ENCODE measurements at places on chromosomes 5 and 9.

DNA sequence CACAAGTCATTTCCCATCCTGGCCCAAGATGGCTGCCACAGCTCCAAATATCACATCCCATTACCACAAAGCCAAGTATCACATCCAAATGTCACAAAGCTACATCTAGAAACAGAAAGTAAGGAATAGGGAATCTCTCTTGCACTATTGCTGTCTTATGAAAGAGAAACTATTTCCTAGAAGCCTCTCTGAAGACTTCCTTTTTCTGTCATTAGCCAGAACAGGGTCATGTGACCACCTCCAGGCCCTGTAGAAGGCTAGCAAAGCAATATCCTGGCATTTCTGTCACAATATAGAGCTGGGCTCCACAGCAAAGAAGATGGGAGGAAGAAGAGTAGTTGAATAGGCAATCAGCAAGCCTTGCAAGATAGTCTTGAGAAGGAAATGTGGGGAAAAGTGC lies 99.2 kb downstream of the SH3TC2 start:
- peak; percentile 91 for DNase-seq

DNA sequence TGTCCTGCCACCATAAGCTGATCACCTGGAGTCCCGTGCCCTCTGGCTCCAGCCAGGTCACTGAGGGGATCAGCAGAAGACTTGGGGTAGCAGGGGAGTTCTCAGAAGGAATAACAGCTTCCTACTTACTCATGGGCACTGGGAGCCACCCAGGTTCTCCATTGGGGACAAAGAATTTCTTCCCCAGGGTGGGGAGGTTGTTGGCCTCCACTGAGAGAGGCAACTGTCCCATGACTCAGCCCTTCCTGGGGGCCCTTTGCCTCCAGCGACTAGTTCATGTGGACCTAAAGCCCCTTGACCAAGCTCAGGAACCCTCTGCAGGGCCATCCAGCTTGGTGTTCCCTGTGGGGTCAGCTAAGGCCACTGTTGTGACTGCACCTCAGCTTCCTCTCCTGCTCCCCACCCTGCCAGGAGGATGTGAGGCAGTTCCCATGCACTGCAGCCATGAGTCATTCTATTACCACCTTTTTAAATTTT lies 175.0 kb downstream of the AUH start:
- peak; percentile 62 for DNase-seq

DNA sequence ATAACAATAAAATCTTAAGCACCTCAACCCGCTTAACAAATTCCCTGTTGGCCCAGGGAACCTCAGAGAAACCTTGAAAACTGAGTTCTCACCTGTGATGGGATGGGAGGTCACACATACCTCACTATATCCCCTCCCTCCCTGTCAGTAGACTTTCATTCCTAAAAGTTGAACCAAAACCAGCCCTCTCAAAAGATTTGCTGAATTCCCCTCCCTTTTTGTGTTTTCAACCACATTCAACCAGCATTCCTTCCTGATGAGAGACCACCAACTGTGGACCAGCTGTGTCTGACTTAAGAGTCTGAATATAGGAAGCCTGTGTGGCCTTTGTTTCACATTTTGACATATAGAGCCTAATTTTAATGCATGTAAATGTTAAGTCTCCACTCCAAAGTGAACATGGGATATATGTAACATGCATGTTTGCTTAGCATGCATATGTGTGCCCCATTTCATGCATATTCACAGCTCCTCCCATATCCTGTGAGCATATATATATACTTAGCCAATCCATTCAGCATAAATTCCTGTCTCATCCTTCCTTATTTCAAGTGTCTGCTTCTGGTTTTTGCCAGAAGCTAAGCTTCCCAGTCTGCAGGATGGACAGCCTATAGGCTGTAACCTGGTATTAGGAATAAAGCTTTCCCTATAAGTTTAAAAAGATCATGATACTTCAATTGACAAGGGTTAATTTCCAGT lies 604.6 kb downstream of the PTPRD start:
- no peak for DNase-seq

- DNase-seq: no peak
These were observed 31.3 kb downstream of the MARCHF3 start for GRCh38 chr5:126998895-126999570.

- DNase-seq: peak; percentile 84
These were observed 601 bp downstream of the HINT1 start for GRCh38 chr5:131164191-131165118.

GRCh38 chr9:89440548-89440947 lies 57.4 kb downstream of the SEMA4D start:
- peak; percentile 92 for DNase-seq

DNA sequence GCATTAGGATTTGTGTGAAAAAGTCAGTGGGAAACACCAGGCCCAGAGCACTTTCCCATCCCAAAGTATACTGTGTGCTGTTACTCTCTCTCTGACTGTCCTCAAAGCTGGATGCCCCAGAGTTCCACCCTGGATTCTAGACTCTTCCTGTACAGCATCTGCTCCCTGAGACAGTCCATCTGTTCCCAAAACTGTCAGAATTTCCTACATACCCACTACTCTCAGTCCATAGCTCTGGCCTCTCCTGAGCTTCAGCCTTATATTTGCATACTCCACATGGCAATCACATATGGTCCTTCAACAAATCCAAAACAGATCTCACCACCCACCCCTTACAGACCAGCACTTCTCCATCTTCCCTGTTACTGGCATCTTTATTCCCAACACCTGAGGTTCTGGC lies 9.5 kb downstream of the ELP1 start:
- no peak for DNase-seq

GRCh38 chr5:173028811-173029327 lies 27.3 kb upstream of the CREBRF start:
- no peak for DNase-seq

DNA sequence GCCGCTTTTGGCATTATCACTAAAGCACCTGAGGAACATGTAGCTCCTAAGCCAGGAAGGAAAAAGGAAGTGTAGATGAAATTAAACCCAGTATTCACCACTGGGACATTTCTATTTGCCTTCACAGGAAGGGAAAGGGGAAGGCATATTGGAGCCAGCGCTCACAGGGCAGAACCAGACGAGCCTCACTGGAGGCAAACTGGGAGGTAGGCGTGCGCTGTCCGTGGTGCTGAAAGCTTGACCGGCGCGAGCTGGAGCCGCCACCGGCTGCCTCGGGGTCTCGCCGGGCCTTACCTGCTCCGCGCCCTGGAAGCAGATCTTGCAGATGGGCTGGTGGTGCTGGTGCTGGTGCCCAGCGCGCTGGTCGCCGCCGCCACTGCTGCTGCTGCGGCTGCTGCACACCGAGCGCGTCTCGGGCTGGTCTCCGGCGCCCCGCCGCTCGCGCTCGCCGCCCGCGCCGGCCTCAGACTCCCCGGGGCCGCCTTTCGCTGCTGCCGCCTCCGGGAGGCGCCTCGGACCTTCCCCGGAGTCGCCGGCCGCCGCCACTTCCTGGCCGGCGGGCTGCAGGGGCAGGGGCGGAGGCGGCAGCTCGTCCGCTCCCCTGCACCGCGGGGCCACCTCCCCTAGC lies 732 bp downstream of the MARCHF11 start:
- peak; percentile 62 for DNase-seq

DNA sequence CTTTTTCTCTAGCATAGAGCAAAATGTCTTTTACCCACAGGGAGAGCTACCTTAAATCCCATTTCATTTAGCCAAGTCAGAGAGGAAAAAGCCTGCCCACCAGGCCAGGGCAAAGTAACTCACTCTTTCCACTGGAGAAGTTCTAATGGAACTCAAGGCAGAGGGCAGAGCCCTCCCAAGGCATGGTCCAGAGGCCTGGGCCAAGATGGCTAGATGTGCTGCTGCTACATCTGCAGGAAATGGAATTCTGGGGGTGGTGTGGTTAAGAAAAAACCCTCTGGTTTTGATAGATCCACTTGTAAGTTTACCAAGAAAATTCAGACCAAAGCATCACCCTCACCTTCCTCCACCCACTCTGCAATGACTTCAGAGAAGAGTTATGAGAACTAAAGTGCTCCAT lies 37.3 kb downstream of the CSF2 start:
- DNase-seq: no peak

DNA sequence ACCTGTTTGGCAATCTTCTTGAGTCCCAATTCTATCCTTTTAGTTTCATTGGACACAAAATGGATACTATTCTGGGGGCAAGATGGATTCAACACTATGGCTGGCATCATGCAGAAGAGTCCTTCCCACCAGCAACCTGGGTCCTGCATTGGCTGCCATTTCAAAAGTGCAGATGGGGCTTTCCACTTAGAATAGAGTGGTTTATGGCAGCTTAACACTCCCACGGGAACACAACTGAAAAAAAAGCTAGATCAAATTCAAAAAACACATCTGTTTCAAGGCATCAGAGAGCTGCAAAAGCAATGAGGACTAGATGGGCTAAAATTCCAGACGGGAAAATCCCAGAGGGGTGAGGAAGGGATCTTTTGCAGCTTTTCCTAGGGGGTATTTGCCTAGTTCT lies 11.2 kb upstream of the HMHB1 start:
- DNase-seq: no peak

DNA sequence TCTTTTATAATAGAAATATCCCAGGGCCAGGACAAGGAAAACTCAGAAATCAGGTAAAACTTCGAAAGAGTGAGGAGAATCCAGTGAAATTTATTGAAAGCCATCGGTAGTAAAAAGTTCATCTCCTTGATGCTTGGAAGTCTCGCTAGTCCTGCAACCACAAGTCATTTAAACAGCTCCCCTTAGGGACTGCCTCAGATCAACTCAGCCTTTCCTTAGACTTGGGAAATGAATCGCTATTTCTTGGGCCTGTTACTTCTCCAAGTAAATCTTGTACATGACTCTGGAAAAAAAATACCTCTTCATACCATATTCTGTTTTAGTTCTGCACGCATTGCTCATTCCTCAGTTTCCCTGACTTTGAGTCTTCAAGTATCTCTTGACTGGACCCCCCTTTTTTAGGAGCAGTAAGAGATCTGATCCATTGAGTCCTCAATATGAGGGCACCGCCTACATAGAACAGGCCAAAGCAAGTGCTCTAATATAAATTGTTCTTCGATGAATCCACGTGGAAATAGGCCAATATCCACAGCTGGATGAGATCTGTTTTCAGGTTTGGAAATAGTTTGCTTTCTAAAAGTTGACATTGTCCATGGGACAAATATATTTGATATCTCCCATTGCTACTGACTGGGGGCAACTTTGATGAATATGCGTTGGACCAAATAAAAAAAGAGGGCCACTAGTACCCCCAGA lies 114.2 kb downstream of the PRDM6 start:
- no peak for DNase-seq

Measured in suppressor macrophage (primary cell).